ENCODE measurements at places on chromosomes 7 and 10. TPM values are rescaled to one million over a fixed set of nuclear protein-coding genes. Genes with fewer than 3 reads are reported as not detected.

DNA sequence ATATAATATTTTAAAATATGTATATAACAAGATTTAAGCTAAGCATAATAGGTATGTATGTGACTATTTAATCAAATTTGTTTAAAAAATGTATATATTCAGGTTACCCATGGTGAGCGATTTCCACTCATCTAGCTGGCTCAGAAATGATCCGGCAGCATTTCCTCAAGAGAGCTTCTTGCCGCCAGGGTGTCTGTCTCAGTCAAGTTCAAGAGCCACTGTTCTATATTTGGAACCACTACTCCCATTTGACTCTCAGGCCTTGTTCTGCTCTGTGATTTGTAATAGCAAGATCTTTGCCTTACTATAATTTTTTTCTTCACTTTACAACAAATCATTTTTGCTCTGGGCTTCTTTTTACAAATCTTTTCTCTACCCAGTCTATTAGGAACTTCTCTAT lies 48.7 kb upstream of the CNTNAP2 start:
- DNase-seq: no peak

DNA sequence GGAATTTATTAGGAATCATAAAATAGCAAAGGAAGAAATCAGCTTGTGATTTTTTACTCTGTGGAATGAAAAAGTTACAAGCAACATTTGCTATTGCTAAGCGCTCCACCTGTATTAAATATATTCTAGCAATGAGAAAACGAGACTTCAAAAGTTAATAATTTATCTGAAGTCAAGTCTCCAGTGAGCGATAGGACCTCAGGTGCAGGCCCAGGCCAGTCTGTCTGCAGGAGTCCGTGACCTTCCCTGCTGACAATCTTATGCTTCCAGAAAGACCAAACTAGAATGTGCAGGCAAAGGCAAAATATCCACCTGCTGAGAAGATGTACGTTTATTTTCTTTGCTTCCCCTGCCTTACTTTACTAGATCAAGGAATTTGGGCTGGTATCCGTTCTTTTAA lies 22.7 kb downstream of the MRC1 start:
- no peak for DNase-seq

DNA sequence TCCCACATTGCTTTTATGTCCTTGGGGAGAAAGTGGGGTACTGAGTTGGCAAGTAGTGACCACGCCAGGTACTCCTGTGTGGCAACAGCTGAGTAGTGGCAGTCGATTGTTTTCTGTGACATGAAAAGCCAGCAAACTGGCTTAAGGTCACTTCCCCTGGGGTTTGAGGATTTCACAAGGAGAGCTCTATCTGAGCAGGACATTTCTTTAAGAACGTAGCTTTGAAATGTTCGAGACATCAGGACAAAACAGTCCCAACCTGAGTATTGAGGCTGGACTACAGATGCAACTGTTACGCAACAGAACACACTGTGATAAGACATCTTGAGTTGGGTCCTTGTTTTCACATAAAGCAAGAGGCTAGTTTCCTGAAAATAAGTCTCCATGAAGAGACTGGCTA lies 146.7 kb upstream of the KLF14 start:
- DNase-seq: no peak

GRCh38 chr7:159211540-159212182 lies 67.0 kb upstream of the VIPR2 start:
- peak; percentile 30 for DNase-seq

DNA sequence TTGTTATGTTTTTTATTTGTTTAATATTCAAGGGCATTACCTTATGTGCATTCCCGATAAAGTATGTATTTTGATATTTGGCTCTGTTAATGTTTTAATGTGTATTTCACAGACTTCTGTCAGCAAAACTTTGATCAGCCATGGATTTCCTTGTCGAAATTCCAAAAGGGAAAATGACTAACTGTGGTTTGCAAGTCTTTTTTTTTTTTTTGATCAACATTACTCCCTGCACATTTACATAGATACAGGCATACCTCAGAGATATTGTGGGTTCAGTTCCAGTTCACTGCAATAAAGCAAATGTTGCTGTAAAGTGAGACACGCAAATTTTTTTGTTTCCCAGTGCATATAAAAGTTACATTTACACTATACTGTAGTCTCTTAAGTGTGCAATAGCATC lies 351.9 kb downstream of the CXCL12 start:
- DNase-seq: no peak

GRCh38 chr10:114714281-114714741 lies 56.2 kb upstream of the ABLIM1 start:
- no peak for DNase-seq

GRCh38 chr7:91266689-91267090 lies 2.5 kb downstream of the FZD1 start:
- no peak for DNase-seq

DNA sequence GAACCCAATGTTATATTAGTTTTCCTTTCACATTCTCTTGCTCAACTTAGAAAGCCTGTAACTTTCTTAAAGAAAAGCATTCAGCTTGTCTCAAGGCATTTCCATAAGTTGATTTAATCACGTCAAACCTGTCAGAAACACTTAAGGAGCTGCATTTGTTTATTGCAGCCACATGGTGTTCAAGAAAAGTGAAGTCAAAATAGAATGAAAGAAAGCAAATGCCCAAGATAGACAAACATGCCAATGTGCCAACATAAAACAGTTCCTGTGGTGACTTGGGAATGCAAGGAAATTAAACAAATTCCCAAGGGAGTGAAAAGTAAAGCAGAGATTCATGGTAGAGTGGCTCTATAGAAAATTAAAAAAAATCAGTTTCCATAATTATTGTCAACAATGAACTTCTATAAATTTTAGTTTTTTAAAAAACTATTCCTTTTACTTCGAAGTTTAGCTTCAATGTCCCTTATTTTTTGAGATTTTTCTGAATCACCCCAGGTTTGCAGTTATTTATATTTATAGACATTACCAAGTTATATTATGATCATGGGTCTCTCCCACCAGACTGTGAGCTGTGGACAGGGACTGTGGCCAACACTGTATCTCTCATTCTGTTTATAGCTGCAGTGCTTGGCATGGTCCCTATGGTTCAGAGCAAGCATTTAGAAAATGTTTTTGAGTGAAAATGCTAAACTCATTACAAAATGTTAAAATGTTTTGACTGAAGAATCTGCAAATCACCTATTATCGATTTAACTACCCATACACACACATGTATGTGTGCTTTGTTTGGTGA lies 887.4 kb downstream of the REEP3 start:
- DNase-seq: no peak

- DNase-seq: peak; percentile 37
These were observed 26.2 kb downstream of the FAM171A1 start for GRCh38 chr10:15344876-15345285.

- peak; percentile 6 for DNase-seq
These were observed 820 bp upstream of the NRG3 start for GRCh38 chr10:81873932-81874816.

- DNase-seq: no peak
These were observed 42.5 kb downstream of the DENND11 start for GRCh38 chr7:141659501-141659900.

Gene GFRA1
- 49.8 TPM for total RNA-seq

Gene TAC1
- total RNA-seq: 3.8 TPM

All from skin of body (tissue), 3 donors.